ENCODE measurements at places on chromosomes 5 and 9. TPM values are rescaled to one million over a fixed set of nuclear protein-coding genes. Genes with fewer than 3 reads are reported as not detected.

DNA sequence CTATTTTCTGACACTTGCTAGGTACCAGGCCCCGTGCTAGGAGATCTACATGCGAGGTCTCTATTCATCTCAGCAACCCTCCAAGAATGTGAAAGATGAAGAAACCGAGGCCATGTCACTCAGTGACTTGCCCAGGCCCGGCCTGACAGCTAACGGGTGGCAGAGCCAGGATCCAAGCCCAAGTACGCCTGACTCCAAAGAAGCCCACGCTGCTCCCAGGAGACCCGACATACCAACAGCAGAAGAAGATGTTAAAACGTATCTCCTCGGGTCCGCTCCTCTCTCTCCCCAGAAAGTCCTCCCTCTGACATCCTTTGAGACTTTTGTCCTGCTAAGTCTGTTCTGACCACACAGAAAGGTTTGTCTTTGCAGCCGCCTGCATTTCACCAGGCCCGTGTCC lies 65.2 kb downstream of the CRB2 start:
- DNase-seq = no peak

GRCh38 chr5:100496296-100496695 lies 38.9 kb upstream of the FAM174A start:
- DNase-seq = no peak

DNA sequence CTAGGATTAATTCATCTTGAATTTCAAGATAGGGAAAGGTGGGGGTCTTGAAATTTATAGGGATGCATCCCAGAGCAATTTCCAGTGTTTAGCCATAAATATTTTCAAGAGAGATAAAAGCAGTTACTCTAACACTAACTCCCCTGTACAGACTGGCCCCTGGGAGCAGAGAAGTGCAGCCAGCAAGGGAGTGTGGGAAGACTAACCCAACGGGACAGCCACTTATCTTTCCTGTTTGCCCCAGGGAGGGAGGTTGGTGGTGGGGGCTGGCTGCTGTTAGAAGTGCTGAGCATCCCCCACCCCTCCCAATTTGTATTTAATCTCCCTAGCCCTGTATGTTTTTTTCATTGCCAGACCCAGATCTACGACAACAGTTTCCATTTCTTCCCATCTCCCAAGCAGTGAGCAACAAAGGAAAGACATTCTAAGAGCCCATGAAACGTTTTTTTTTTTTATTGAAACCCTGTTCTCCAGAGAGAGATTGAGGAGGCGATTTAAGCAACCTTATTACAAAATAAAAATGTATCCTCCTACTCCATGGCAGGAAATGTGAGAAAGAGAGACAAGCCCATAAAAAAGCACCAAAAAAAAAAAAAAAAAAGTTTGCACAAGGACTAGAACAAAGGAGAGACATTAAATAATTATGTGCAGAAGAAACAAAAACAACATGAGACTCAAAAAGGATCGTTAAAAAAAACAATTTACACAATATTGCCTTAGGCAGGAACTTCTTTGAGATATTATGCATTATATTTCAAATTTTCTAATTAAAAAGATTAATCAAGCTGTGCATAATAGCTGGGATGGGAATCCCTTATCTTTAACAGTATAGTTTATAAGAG lies 343.4 kb downstream of the ARHGEF28 start:
- no peak for DNase-seq

DNA sequence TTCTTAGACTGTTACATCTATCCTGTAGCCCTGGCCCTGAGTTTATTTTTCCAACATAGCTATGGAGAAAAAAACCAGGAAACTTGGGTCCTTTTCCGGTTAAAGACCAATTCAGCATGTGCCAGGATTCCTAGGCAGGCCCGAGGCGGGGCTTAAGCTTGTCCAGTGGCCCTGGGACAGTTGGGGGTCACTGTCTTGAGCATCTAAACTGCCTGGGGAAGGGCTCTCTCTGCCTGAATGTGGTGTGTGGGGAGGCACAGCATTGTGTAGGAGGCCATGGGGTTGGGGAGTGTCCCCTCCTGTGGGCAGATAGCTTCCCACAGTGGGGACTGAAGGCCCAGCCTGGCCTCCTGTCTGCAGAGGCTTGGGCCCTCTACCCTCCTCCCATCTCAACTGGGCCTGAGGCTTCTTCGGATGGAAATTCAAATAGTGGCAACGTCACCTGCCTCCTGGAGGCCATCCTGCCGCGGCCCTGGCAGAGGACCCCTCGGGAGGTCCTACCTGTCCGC lies 88.8 kb downstream of the PHF2 start:
- DNase-seq = no peak

DNA sequence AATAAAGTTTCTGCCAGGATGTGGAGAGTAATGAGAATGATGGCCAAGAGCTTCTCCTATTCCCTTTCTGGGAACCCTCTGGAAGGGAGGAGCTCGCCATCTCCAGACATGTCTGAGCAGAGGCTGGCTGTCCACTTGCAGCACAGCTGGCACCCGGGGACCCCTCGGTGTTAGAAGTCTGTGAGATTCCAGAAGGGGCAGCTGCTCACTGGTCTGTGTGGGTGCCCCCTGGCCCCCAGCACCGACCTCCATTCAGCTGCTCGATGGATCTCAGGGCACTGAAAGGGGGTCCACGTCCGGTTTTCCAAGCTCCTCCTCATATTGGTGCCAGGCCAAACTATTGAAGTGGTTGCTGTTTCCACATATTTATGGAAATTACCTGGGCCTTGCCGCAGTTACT lies 3.6 kb upstream of the FAM163B start:
- DNase-seq = no peak

DNA sequence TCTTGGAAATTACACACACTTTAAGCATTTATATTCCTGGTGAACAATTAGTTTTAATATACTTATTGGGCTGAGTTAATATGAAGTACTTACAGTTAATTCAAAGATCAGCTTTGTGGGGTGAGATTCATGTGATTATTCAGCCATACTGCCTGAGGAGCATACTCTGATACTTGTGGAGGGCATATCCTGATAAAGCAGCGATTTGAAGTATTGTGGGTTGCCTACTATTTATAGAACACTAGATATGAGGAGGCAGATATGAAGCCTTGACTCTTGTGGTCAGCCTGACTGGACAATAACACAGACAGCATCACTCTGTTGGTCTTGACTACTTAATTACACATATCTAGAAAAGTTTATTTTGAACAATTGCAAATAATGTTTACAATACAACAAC lies 27.0 kb upstream of the AGGF1 start:
- DNase-seq = no peak

GRCh38 chr5:160047423-160047822 lies 38.5 kb downstream of the TTC1 start:
- no peak for DNase-seq

DNA sequence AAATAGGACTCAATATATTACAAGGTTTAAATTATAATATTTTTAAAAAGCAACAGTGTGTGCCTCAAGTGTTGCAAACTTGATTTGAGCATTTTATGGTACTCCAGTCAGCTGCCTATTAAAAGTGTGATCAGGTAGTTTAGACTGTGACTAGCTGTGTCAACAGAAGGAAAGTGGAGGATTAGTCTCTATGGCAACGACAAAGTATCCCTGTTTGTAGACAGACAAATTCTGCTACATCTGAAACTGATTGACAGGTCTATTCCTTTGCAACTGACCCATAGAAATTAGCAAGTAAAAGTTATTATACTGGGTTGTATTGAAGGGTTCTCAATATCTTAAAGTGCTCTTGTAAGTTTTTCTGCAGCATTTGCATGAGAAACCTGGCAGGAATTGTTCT lies 249.8 kb upstream of the ARRDC3 start:
- DNase-seq = no peak

The SOWAHA gene
- not detected for total RNA-seq

The TEX48 gene
- total RNA-seq = not detected

The SHISAL2B gene
- total RNA-seq = not detected

The TAF11L5 gene
- total RNA-seq = not detected

The C9orf153 gene
- total RNA-seq = 0.52 TPM

Data from PC-9 (cell line).